ENCODE measurements at places on chromosomes 12 and 14. TPM values are rescaled to one million over a fixed set of nuclear protein-coding genes. Genes with fewer than 3 reads are reported as not detected.

The SOX5 gene
- total RNA-seq: 0.07 TPM

The DIO2 gene
- 0.68 TPM for total RNA-seq

The NKX2-1 gene
- total RNA-seq: not detected

The CAPZA3 gene
- not detected for total RNA-seq

The CCDC196 gene
- total RNA-seq: not detected

The NYNRIN gene
- 23.3 TPM for total RNA-seq

The TMEM132C gene
- not detected for total RNA-seq

The NR1H4 gene
- not detected for total RNA-seq

The FOXN4 gene
- not detected for total RNA-seq

The RNASE4 gene
- 3.8 TPM for total RNA-seq

The DHH gene
- under 0.01 TPM for total RNA-seq

Data from nasal cavity respiratory epithelium epithelial cell of viscerocranial mucosa (primary cell).